Hypothalamus (tissue), 51 donors: ENCODE measurements at places on chromosomes 13 and 19.

DNA sequence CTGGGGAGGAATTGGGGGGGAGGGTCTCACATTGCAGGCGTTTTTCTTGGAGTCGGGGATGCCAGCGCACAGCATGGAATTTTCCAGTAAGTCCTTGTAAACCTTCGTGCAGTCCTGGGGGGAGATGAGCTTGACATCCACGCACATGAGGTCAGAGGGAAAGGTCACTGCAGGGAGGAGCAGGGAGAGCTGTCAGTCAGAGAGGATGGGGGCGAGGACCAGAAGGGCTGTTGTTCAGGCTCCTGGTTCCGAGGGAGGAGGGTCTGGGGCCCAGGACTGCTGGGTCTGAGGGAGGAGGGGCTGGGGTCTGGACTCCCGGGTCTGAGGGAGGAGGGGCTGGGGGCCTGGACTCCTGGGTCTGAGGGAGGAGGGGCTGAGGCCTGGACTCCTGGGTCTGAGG lies 4.0 kb downstream of the KLK7 start:
- no peak for DNase-seq

- no peak for DNase-seq
Observed at GRCh38 chr19:50417111-50418081, 1.3 kb upstream of the SPIB start.

GRCh38 chr19:30064771-30065494 lies 122.9 kb downstream of the URI1 start:
- DNase-seq = no peak

DNA sequence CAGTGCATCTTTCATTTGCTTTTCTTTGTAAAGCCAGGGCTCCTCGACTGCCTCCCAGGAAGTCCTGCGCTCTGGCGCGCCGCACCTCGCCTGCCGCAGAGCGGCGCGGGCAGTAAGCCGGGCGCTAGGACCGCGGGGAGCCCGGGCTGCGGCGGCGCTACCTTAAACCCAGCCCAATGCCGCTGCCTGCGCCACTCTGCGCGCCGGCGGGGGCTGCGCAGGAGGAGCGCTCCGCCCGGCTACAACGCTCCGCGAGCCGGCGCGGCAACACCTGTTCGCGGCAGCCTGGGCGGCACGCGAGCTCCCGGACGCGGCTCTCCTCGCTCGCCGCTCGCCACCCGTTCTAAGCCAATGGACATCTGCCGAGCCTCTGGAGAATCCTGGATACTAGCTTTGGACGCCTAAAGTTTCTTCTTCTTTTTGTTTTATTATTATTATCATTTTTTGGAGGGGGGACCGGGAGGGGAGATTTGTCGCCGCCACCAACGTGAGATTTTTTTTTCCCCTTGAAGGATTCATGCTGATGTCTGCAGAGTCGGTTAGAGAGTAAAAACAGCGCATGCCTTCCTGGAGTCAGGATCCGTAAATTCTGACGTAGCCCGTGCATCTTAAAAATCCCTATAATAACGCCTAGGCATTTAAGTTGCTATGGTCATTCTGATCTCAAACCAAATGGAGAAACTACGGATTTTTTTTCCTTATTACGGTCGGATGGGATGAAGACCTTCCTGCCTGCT lies at the start of gene FGF9:
Gene FGF9 (plus strand): TSS at position 191 of the 737 bp plus-strand sequence. CDS start 840 bp downstream, outside the sequence.
- DNase-seq = no peak

GRCh38 chr19:19268453-19269385 lies 4.4 kb downstream of the TM6SF2 start:
- no peak for DNase-seq

DNA sequence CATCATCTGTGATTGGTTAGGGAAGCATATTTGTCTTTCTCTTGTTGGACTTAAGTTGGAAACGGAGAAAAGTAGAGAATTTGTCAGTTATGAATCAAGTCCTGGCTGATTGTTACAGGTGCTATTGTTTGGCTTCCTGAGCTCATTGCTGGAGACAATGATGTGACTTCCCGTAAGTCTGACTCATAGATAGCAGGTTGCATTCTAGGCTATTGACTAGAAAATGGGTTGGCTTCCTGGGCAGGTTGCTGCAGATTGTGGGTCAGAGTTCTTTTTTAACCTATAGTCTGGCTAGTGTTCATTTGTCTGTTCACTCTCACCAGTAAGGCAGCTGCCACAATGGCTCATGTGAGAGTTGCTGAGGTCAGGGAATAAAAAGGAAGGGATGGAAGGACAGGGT lies 101.5 kb downstream of the CCNA1 start:
- no peak for DNase-seq

GRCh38 chr13:50584856-50585580 lies 258.5 kb downstream of the DLEU7 start:
- DNase-seq = no peak

GRCh38 chr13:110186231-110186855 lies 120.6 kb downstream of the COL4A1 start:
- no peak for DNase-seq

- no peak for DNase-seq
Observed at GRCh38 chr19:2188708-2189385, 25.1 kb downstream of the DOT1L start.

- DNase-seq = no peak
Observed at GRCh38 chr13:36839981-36840380, 21.0 kb downstream of the RFXAP start.

- no peak for DNase-seq
Observed at GRCh38 chr13:33279414-33280278, 5.9 kb downstream of the STARD13 start.

- DNase-seq = no peak
Observed at GRCh38 chr19:31346184-31347059, 2.8 kb downstream of the TSHZ3 start.

DNA sequence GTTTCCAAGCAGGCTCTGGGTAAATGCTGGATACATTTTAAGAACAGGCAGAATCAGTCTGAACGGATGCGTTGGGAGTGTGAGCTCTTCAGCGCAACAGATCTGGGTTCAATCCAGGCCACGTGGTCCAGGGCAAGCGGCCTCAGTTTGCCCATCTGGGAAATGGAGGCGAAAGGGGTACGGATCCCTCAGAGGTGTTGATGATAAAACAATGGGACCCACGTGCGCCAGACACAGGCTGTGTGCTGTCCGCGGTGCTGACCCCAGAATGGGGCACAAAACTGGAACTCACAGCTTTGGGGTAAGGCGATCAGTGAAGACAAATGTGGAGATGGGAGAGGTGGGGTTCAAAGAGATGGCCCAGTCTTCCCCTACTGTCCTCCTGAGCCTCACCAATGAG lies 13.1 kb upstream of the PDE4C start:
- no peak for DNase-seq

- DNase-seq = no peak
Observed at GRCh38 chr19:18653853-18654252, 17.0 kb downstream of the KLHL26 start.
